ENCODE measurements at places on chromosomes 3 and 15.

DNA sequence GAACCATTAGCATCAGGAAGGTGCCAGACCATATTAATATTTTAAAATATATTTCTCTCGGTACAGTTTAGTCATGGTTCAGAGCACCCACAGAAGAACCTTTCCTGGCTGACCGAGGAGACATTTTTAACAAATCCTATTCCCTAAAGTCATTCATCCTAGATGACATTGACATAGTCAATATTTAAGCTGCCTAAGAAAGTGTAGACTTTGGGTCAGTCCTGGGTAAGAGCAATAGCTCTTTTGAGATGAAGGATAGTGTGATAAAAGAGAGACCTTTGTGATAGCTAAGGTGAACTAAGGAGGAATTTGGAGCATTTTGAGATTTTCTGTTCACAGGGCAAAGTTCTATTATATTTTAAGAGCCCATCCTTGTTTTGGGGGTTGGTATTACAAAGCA lies 47.5 kb downstream of the ZNF609 start:
- DNase-seq = no peak

DNA sequence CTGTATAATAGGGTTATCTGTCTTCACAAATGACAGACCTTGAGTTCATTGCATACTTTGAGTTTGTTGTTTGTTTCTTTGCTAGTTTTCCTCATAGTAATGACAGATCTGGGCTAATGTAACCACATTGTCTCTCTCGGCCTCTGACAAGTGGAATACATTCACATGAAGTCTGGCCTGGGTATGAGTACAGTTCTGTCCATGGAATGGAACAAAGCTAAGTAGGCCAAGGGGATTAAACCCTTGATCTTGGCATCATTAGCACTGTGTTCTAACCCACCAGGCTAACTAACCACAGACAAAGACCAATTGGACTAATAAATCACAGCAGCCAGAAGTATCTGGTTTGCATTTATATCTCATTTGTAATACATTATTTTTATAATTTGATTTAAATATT lies 7.6 kb upstream of the VGLL3 start:
- DNase-seq = no peak

DNA sequence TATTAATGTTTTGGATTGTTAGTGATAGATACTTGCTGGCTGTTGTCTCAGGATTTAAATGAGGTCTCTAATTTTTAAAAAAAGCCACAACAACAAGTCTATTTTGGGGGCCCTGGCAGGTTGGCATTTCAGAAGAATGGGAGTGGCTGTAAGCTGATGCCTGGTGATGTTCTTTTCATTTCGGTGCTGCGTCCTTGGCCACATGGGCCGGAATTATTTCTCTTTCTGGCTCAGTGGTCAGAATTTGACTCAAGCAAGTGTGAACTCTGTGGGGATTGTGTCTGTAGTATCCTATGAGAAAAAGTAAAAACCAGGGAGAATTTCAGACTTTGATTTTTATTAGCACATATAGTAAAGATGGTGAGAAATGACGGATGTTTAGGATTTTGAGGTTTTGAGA lies 203.0 kb downstream of the AKAP13 start:
- no peak for DNase-seq

DNA sequence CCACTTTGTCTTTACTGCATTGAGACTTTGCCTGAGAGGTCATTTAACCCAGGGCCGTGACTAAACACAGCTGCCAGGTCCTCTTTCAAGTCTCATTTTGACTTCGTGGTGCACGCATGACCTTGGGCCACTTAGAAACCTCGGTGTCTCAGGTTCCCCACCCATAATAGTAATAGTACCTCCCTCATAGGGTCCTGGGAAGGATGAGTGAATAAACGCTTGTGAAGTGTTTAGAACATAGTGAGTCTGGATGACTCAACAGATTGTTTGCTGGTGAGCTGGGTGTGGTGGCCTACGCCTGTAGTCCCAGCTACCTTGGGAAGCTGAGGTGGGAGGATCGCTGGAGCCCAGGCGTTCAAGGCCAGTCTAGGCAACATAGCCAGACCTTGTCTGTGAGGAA lies 56.3 kb downstream of the BDH1 start:
- DNase-seq = no peak

GRCh38 chr3:78812166-78812565 lies 955.6 kb downstream of the ROBO1 start:
- no peak for DNase-seq

DNA sequence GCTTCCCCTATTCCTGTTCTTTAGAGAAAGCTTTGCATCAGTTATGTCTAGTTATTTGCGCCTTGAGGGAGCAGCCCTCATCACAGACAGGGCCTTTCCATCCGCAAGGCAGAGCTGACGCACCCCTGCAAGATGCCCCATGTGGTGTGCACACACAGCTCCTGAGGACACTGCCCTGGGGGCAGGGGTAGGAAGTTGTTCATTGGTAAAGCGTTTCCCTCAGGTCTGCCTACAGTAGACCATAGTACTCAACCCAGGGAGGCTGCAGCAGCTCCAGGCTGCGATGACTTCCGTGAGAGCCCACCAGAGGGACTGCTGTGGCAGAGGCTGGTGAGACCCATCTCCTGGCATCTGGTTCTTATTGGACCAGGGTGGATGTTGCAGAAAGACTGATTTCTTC lies 55.1 kb upstream of the PLXNA1 start:
- no peak for DNase-seq

DNA sequence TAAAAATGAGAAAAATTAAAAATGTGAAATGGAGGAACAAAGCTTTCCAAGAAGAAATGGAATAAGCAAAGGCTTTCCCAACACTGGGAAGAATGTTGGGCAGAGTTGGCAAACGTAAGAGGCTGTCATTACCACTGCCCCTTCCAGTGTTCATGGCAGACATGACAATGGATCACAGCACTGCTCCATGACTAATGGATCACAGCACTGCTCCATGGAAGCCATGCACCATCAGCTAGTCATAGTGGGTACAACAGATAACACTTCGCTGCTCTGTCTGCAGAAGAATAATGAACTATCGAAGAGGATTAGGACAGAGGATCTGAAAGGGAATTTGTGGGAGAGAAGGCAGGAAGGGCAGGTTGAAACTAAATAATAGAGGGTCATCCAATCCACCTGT lies 5.0 kb downstream of the CAV3 start:
- DNase-seq = no peak

GRCh38 chr15:87343966-87344365 lies 912.6 kb downstream of the NTRK3 start:
- DNase-seq = no peak

GRCh38 chr3:15360788-15361493 lies 28.6 kb upstream of the SH3BP5 start:
- DNase-seq = no peak

GRCh38 chr3:100802126-100802525 lies 92.8 kb downstream of the TFG start:
- DNase-seq = no peak

DNA sequence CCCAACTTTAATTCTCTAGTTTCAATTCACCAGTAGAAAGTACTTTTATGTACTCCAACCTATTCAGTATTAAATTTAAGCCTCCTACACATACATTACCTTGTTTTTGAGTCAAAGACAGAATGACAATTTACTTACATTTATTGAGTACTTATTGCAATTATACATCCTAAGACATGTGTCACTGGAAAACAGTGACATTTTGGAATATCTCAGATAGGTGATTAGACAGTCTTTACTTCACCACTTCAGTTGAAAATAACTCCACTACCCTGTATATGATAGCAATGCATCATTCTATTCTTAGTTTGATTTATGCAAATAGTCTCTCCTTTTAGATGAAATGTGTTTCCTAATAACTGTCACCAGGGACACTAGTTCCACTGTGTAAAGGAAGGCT lies 461.5 kb downstream of the TUSC7 start:
- no peak for DNase-seq

DNA sequence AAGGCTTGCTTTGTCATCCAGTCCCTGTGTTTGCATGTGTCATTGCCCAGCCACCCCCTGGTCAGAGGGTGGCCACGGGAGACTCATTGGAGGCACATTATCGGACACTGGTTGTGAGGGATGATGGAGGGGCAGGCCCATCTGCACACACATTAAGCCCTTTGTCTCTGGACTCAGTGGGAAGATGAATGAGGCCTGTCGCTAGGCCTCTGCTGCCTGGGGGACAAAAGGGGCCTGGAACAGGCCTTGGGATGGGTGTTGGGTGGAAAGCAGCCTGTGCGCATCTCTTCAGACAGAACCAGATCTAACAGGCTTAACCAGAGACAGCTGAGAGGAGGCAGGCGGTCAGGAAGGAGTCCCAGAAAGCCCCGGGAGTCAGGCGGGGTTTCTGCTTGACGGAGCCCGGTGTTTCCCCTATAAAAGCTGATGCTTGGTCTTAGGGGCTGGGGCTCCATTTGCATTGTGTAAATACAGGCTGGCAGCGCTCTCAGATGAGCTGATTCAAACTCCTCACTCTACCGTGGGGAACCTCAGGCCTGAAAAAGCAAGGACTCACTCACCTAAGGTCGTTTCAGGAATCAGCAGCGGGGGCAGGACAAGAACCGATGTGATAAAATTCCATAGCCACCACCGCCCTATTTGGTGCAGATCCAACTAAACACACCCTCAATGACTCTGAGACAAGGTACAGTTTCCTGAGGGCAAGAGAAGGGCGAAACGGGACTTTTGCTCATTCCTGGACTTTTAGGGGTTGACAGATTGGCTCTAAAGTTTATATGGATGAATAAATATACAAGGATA lies 17.1 kb upstream of the SKIC8 start:
- no peak for DNase-seq

DNA sequence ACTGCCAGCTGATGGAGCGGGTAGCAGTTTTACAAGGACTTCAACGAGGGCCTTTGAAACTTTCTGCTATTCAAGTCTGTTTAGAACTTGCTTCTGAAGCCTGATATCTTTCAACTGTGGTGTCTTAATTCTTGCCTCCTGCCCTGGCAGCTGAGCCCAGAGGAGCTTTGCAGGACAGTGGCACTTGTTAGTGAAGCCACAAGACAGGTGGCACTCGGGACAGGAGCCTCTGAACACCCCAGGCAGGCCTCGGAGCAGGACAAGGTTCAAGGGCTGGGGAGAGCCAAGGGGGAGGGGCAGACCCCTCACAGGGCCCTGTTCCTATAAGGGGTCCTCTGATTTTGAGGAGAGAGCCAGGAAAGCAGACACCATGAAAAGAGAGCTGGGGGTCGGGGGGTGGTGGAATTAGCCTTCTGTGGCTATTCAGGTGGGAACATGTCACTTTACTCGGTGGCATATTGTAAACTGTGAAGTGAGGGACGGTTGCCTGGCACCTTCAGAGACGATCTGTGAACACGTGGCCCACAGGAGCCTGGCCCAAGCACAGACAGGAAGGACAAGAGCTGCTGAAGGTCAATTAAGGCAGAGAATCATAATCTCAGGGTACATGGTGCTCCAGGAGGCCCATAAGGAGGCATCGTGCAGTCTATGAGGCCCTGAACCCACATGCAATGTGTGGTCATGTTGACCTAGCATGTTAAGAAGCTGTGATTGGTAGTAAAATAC lies 30.1 kb upstream of the KY start:
- no peak for DNase-seq

- no peak for DNase-seq
Observed at GRCh38 chr3:131772269-131773026, 262.4 kb downstream of the CPNE4 start.

- DNase-seq = no peak
Observed at GRCh38 chr3:30886888-30887287, 7.6 kb downstream of the GADL1 start.

- no peak for DNase-seq
Observed at GRCh38 chr3:143600756-143601718, 247.2 kb downstream of the SLC9A9 start.

DNA sequence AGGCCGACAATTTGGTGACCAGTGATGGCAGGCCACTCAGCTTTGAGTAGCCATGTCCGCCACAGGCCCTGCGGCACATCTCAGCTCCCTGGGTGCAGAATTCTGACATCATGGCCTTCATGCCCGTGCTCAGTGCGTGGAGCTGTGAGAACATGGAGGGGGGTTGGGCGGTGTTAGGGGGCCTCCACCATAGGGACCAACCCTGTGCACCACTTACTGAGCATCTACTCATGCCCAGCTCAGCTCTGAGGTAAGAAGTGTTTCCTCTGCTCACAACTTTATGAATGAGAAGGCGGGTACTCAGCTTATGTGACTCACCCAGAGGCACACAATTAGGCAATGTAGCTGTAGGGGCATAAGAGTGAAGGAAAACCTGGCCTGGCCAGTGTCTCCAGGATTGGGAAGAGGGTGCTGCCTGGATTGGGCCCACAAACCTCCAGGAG lies 10.5 kb downstream of the ACOX2 start:
- no peak for DNase-seq

GRCh38 chr15:77027111-77027696 lies 32.3 kb downstream of the PSTPIP1 start:
- DNase-seq = no peak

GRCh38 chr3:30156586-30157498 lies 449.6 kb upstream of the TGFBR2 start:
- no peak for DNase-seq

DNA sequence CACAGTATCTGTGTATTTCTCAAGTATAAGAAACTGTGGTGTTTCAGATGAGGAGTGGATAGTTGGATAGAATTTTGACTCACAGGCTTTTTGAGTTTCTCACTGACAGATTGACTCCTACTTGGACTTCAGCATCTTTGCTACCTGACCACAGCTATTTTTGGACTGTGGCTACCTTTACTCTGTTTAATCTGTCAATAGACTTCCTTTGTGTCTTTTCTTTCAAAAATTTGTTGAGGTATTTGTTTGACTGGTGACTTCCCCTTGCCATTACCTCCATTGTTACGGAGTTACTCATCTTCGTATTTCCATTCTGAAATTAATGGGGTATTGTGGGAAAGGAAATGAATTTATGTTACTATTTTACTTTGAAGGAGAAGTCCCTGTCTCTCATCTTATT lies 123.8 kb downstream of the AGBL1 start:
- DNase-seq = no peak

DNA sequence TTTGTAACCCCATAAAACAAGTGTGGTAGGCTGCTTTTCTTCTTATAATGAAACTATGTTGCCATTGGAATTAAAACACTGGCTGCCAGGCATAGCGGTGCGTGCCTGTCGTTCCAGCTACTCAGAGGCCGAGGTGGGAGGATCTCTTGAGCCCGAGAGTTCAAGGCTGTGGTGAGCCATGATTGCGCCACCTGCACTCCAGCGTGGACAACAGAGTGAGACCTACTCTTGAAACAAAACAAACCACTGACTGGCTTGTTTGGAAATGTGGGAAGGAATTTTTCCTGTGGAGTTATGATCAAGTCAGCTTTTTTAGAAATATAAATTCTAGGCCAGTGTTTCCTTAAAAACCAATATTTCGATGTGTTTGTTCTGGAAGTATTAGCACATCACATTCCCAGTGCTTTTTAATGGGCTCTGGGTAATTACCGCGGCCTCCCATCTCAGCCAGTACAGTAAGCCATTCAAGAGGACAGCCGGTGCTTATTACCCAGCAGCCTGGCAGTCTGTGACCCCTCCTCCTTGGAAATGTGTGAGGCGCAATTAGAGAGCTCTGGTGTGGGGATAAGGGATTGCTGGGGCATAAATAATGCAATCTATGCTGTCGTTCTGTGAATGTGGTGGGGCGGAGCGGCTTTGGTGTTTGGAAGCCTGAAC lies 58.3 kb upstream of the TRAK1 start:
- no peak for DNase-seq

Measured in KG1 (cell line).